Activated naive CD4-positive, alpha-beta T cell (primary cell): ENCODE measurements at places on chromosomes 1 and 21.

DNA sequence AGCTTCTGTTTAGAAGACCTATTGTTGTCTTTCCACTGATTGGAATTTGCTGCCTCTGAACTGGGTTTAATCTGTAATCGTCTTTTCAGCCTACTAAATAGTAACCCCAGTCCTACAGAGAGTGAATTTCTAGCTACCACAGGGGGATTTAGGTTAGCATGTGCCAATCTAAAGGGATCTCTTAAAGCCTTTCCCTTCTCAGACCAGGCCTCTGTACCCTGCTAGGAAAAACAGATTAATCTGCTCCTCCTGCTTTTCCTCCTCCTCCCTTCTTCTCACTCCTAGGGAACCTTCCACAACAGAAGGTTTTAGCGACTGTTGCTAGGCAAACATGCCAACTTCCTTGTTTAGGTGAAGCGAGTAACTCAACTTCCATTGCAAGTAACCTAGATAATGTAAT lies 1.3 kb upstream of the RC3H1 start:
- no peak for DNase-seq

- DNase-seq = no peak
Observed at GRCh38 chr1:214184992-214185391, 96.0 kb upstream of the SMYD2 start.

GRCh38 chr1:201369209-201369608 lies 8.3 kb downstream of the TNNT2 start:
- DNase-seq = no peak

GRCh38 chr1:161905269-161905884 lies 118.3 kb downstream of the OLFML2B start:
- no peak for DNase-seq

- no peak for DNase-seq
Observed at GRCh38 chr1:215287362-215287761, 204.8 kb downstream of the KCNK2 start.

- no peak for DNase-seq
Observed at GRCh38 chr1:30273456-30273855, 449.9 kb downstream of the MATN1 start.

DNA sequence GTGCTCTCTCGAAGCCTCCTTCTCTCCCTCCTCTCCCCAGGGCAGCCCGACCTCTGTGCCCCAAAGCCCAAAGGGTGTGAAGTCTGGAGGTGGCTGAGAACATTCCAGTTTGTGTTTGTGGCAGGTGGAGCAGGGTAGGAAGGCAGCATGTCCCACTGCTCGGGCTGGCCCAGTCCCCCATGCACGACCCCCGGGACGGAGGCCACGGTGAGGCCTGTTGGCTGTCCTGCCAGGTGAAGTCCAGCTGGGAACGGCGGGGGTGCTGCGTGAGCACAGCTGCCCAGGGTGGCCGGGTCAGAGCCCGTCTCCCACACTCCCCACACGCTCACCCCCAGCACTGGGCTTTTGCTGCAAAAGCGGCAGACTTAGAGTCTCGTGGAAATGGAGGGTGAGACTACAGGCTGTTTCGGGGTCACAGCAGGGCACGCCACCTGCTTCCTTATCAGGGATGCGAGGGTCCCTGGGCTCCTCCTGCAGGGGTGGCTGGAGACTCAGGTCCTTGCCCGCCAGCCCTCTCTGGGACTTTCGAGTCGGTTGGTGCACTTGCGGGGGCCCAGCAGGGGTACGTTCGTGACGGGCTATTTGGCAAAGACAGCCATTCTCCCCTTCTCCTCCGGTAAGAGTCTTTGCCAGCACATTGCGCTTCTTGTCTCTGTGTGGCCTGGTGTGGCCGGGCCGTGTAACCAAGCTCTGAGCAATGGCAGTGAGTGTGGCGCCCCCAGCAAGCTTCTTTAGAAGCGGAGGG lies 40.3 kb downstream of the MORN1 start:
- DNase-seq = no peak

DNA sequence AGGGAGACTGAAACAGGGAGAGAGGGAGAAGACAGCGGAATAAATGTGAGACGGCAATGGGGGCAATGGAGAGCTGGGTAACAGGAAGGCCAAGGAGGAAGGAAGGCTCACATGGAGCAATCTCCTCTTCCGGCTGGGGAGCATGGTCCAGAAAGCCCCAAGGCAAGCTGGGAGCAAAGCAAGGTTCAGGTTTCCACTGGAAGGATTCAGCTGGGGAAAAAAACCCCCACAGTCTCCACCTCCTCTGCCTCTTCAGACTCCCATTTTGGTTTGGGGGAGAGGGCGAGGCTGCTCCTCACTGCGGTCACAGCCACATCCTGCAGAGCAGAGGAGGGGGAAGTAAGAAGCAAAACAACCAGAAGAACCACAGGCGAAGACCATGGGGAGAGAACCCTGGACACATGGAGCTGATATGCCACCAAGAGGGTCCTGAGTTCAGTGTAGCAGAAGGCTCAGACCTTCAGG lies 650 bp downstream of the TNFAIP8L2 start:
- no peak for DNase-seq

- peak; percentile 17 for DNase-seq
Observed at GRCh38 chr1:167510244-167510643, 8.1 kb downstream of the CD247 start.

- DNase-seq = peak; percentile 13
Observed at GRCh38 chr21:42107881-42108553, 36.9 kb downstream of the UMODL1 start.

- no peak for DNase-seq
Observed at GRCh38 chr21:32233055-32233546, 45.7 kb downstream of the MIS18A start.

GRCh38 chr1:160103658-160104408 lies 5.4 kb upstream of the IGSF8 start:
- DNase-seq = no peak

GRCh38 chr1:211892577-211892976 lies 62.0 kb upstream of the LPGAT1 start:
- no peak for DNase-seq

- no peak for DNase-seq
Observed at GRCh38 chr1:43705982-43706597, 1.2 kb upstream of the ST3GAL3 start.

DNA sequence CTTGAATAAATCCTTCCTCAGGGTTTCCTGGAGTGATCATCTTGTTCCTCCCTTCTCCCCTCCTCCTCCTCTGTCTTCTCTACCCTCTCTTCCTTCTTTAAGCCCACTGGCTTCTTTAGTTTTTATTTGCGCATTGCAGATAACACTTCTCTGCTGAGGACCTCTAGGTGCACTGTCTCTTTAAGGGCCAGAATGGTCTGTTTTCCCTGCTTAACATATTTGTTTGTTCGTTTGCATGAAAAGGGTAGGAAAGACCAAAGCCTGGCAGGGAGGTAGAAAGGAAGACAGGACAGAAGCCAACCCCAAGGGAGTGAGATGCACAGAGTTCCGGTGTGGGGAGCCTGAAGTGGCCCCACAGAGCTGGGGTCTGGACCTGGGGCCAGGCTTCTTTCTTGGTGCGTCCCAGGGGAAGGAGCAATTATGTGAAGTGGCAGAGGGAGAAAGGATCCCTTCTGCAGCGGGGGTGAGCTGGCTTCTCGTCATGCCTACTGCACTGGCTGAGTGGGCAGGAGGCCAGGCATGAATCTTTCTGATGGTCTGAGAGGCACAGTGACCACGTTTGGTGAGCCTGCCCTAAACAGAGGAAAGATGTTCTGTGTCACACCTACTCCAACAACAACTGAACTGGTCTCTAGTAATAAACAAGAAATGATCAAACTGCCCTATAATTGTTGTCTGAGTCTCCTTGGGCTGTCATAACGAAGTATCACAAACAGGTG lies 232.7 kb downstream of the KCNJ6 start:
- DNase-seq = no peak

- no peak for DNase-seq
Observed at GRCh38 chr1:23376890-23377811, 7.5 kb upstream of the ZNF436 start.

GRCh38 chr1:217896490-217896889 lies 265.3 kb downstream of the SPATA17 start:
- no peak for DNase-seq

GRCh38 chr1:64396817-64397216 lies 73.1 kb upstream of the CACHD1 start:
- no peak for DNase-seq

DNA sequence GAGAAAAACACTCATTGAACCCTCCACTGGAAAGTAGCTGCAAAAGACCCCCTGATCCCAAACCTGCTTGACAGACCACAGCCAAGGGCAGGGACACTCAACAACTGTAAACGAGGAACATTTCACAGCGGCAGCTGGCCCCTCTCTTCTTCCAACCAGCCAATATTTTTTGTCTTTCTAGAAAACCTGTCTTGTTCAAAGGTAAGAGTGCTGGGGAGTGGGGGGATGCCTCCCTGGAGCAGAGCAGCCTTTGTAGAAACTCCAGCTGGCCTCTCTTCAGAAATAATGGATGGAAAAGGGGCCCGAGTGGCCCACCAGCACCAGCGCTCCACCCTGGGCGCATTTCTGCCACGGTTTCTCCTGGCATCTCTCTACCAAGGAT lies 384.0 kb downstream of the RRAGC start:
- DNase-seq = no peak

DNA sequence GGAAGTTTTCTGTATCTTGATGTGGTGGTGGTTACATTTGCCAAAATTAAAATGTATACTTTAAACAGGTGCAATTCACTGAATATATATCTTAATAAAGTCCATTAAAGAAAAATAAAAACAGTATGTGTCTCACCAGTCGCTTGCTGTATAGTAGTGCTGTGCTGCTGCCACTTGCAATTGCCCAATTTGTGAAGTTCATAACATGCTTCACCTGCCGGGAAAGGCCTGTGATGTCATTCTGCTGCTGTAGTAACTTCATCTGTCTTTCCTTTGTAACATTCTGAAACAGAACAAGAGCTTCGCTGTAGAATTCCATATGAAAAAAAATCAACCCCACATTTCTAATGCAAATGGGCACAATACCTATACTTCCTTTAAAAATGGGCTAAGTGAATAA lies 83.4 kb downstream of the TRIM33 start:
- no peak for DNase-seq
